ENCODE measurements at places on chromosomes 5 and 9.

GRCh38 chr9:137169896-137170358 lies at the start of gene LRRC26:
Gene LRRC26 (minus strand): TSS chr9:137170051. CDS start chr9:137169943, 108 bp downstream.
- DNase-seq = no peak

GRCh38 chr5:142726188-142726731 lies 40.4 kb upstream of the FGF1 start:
- no peak for DNase-seq

DNA sequence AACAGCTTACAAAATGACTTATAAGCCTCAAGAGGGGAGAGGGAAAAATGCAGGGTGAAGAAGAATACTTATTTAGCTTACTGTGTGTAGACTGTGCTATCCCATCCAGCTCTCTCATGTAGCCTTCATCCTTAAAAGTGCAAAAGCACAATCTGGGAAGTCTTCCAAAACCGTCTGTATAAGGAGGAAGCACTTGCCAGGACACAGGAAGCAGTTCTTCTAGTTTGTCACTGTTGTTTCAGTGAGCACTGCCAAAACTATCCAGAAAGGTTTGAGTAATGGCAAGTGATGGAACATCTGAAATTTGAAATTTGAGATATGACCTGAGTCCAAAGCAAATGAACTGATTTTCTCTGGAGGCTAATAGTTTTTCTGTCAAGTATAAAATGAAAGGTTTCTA lies 140.8 kb upstream of the ISL1 start:
- no peak for DNase-seq

DNA sequence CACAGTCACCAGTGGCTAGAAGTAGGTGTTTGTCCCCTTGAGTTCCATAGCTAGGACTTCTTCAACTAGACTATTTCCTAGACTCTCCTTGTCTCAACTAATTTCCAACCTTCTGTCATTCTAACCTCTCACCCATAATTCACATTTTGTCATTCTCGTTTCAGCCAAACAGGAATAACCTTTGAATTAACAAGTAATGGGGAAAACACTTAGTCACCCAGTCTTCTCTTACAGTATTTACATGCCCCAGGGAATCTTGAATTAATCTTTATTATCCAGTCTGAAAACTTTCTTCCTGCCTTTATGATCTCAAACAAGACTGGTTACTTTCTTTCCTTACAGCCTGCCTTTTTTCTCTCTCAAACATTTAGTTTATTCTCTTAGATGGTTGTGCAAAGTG lies 63.3 kb upstream of the RUSC2 start:
- DNase-seq = no peak

DNA sequence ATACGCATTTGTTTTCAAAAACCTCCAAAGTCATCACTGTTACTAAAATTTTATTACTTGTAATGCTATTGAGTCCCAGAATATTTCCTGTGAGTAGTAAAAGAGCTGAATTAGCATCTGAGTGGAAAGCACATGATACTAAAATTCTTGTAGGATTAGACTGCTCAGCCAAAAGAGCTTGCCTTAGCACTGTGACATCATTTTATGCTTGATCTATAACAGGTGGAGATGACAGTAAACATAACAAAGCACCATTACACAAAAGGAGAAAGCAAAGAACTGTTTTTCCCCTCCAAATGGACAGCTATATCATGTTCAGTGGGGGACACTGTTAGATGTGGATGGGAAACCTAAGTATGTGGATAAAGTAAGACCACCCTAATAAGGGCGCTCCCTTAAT lies 5.8 kb upstream of the JAK2 start:
- DNase-seq = no peak

Measured in DMS79 treated with DMSO at 0.1 percent for 48 hours (cell line).